Endothelial cell of umbilical vein (primary cell): ENCODE measurements at places on chromosomes 3 and 15. TPM values are rescaled to one million over a fixed set of nuclear protein-coding genes. Genes with fewer than 3 reads are reported as not detected.

The KLF13 gene
- total RNA-seq = 30.1 and 31.9 TPM in 2 replicates

The SLC6A1 gene
- total RNA-seq = not detected in 2 replicates

The SPRED1 gene
- 10.7 and 16.4 TPM in 2 replicates for total RNA-seq

The TM4SF18 gene
- 142 and 158 TPM in 2 replicates for total RNA-seq

The CLRN1 gene
- total RNA-seq = not detected in 2 replicates

The CRBN gene
- 34.8 and 36.1 TPM in 2 replicates for total RNA-seq

The RPL32 gene
- 1,569 and 1,588 TPM in 2 replicates for total RNA-seq

The CATSPER2 gene
- 3.8 and 6.1 TPM in 2 replicates for total RNA-seq

The PLA2G4D gene
- not detected in 2 replicates for total RNA-seq

The UTS2B gene
- 0.81 and 1.1 TPM in 2 replicates for total RNA-seq

The TLR9 gene
- 0.07 TPM in 1 of 2 replicates, not detected in the other for total RNA-seq

The P2RY12 gene
- not detected in 2 replicates for total RNA-seq

The GOLGA6B gene
- not detected in 2 replicates for total RNA-seq

The FURIN gene
- total RNA-seq = 131 and 145 TPM in 2 replicates

The SKIL gene
- 135 and 149 TPM in 2 replicates for total RNA-seq

The AGBL1 gene
- not detected in 2 replicates for total RNA-seq

The IL5RA gene
- not detected in 2 replicates for total RNA-seq

The UBA7 gene
- 41.9 and 57.4 TPM in 2 replicates for total RNA-seq

The DPPA2 gene
- total RNA-seq = not detected in 2 replicates

The LMAN1L gene
- total RNA-seq = not detected in 2 replicates

The NOX5 gene
- 0.07 TPM in 1 of 2 replicates, not detected in the other for total RNA-seq

The BFSP2 gene
- total RNA-seq = not detected in 2 replicates

The CPLX3 gene
- total RNA-seq = 0.16 TPM in 1 of 2 replicates, not detected in the other

The KNL1 gene
- total RNA-seq = 31.8 and 33.8 TPM in 2 replicates

The CNTN3 gene
- total RNA-seq = not detected in 2 replicates

The NDN gene
- total RNA-seq = 19.0 and 19.2 TPM in 2 replicates

The APOD gene
- total RNA-seq = 1.8 and 2.9 TPM in 2 replicates

The GCSAM gene
- total RNA-seq = not detected in 2 replicates

The ASB14 gene
- total RNA-seq = not detected in 2 replicates

The ARNT2 gene
- total RNA-seq = 0.18 and 0.20 TPM in 2 replicates

The ZMYND10 gene
- total RNA-seq = 0.38 and 0.51 TPM in 2 replicates

The NRG4 gene
- not detected in 2 replicates for total RNA-seq

The B3GALNT1 gene
- 13.7 and 29.4 TPM in 2 replicates for total RNA-seq

The LRRC34 gene
- total RNA-seq = 2.4 and 2.5 TPM in 2 replicates

The MAP2K1 gene
- total RNA-seq = 45.1 and 45.5 TPM in 2 replicates

The RAB6B gene
- total RNA-seq = 5.0 and 6.7 TPM in 2 replicates

The SQOR gene
- 6.6 and 17.9 TPM in 2 replicates for total RNA-seq

The DAZL gene
- not detected in 2 replicates for total RNA-seq
